LHCN-M2 (cell line): ENCODE measurements at places on chromosomes 3 and 15. TPM values are rescaled to one million over a fixed set of nuclear protein-coding genes. Genes with fewer than 3 reads are reported as not detected.

RASL12 gene
- total RNA-seq, result not detected in 2 replicates

DLEC1 gene
- 0.13 TPM in 1 of 2 replicates, not detected in the other for total RNA-seq

ANKRD34C gene
- not detected in 2 replicates for total RNA-seq

THPO gene
- not detected in 2 replicates for total RNA-seq

KCNMB3 gene
- total RNA-seq, result 0.63 and 1.2 TPM in 2 replicates

ATP2B2 gene
- total RNA-seq, result under 0.01 TPM in 1 of 2 replicates, not detected in the other

MESP1 gene
- total RNA-seq, result 0.17 TPM in 1 of 2 replicates, not detected in the other
